ENCODE measurements at places on chromosomes 4 and X.

- DNase-seq, result no peak
These were observed 1038.0 kb downstream of the PCDH19 start for GRCh38 chrX:99371976-99372595.

DNA sequence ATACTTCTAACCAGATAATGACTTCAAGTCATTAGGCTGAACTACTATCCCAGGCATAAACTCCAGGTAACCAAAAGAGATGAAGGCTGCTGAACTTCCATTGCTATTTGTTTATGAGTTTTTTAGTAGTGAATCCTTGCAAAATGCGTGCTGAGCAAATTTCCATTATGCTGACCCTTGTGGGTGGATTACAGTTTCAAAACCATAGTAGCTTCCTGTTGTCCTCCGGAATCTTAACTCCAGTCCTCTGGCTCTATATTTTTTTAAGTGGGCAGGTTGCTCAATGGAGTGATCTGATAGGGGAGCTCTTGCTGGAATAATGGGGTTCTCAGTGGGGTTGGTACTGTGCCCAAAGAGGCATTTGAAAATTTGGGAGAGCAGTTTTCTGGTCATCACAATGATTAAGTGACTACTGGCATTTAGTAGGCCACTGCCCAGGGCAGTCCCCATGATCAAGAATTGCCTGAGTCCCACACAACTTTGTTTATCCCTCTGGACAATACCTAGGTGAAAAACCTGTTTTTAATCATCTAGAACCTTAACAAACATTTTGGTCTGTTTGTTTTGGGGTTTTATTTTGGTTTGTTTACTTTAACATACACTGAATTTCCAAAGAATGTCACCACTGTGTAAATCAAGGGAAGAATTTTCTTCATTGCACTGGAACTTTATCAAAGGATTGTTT is 302.3 kb upstream of the GATB start:
- DNase-seq, result no peak

- DNase-seq, result no peak
These were observed 51.3 kb upstream of the SPRY1 start for GRCh38 chr4:123345137-123345934.

- DNase-seq, result no peak
These were observed 186.9 kb downstream of the NR3C2 start for GRCh38 chr4:148255344-148255720.

- no peak for DNase-seq
These were observed 108.8 kb upstream of the CENPE start for GRCh38 chr4:103306870-103307375.

DNA sequence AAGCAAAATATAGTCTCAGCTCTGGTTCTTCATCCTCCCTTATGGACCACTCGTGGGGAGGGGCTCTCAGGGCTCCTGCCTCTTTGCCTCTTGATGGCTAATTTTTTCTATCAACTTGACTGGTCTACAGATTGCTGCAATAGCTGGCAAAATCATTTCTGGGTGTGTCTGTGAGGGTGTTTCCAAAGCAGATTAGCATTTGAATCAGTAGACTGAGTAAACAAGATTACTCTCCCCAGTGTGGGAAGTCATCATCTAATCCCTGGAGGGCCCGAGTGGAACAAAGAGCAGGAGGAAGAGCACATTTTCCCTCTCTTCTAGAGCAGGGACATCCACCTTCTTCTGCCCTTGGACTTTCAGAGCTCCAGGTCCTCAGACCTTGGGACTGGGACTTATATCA is 153.5 kb downstream of the STK32B start:
- no peak for DNase-seq

DNA sequence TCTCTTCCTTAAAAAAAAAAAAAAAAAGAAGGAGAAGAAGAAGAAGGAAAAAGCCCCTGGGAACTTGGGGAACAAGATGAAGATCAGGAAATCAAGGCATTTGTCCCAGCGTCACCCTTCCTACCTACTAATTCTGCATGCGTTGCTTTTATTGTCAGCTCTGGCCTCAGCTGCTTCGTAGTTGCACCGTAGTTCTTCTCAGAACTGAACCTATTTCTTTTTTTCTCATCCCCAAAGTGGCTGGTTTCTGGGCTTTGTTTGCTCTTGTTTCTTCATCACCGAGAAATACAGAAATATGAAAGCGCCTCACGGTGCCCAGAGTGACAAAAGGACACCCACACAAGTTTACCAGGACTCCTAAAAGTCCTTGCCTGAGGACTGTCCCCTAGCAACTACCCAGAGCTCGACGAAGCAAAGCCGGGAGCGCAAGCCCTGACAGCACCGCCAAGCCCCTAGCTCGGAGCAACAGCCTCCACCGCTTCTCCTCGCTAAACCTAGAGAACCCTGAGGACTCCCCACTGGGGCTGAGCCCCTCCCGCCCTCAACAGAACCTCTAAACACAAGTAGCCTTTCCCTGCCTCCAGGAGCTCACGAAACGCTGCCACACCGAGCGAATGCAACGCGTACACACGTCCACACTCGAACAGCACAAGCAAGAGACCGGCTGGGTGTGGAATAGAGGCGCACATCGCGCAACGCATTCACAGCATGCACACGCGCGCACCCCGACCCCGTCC is 710 bp downstream of the PRKG2 start:
- no peak for DNase-seq

DNA sequence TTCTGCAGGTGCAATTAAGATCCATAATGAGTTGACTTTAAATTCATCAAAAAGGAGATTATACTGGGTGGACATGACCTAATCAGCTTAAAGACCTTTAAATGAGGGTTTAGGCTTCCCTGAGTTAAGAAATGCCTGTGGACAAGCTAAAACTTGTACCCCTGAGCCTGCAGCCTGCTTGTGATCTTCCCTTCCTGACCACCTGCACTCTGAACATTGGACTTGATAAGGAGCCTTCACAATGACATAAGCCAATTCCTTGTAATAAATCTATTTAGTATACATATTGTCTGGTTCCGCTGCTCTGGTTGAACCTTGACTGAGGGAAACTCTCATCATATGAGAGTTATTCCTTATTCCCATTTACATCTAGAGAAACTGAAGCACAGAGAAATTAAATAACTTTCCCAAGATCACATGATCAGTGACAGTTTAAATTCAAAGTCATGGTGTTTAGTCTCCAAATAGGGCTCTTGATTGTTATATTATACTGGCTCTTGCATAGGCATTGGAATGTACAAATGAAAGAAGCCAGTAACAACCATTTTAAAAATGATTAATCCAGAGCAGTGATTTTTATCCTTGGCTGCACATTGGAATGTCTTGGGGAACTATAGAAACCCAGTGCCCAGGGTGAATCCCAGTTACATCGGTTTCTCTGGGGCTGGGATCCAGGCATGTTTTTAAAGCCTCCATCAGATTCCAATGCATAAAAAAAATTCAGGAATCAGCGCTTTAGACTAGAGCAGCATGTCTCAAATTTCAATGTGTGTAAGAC is 136.1 kb downstream of the MSL3 start:
- no peak for DNase-seq

DNA sequence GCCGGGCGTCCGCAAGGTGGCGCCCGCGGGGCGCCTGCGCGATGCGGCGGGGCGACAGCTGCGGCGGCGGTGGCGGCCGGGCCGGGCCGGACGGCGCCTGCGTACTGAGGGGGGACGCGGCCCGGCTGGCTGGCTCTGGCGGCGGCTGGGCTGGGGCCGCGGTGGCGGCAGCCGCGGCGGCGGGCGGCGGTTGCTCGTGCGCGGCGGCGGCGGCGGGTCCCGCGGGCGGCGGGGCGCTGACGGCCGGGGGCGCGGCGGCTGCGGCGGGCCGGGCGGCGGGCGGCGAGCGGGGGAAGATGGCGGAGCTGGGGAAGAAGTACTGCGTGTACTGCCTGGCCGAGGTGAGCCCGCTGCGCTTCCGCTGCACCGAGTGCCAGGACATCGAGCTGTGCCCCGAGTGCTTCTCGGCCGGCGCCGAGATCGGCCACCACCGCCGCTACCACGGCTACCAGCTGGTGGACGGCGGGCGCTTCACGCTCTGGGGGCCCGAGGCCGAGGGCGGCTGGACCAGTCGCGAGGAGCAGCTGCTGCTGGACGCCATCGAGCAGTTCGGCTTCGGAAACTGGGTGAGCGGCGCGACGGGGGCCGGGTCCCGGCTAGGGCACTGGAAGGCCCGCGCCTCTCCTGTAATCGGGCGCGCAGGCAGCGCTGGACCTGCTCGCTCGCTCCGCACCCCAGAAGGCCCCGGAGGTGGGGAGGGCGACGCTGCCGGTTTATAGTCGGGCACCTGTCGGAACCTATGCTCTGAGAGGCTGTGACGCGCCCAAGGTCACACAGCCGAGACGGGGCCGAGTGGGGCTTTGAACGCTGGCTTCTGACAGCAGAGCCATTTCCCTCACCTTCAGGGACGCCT is at the start of gene TADA2B:
TSS of gene TADA2B (plus strand) at position 89 of the 853 bp plus-strand sequence. CDS start at position 297, 208 bp downstream.
- DNase-seq, result peak; percentile 39

- DNase-seq, result no peak
These were observed 276.3 kb downstream of the DCTD start for GRCh38 chr4:182640932-182641331.

DNA sequence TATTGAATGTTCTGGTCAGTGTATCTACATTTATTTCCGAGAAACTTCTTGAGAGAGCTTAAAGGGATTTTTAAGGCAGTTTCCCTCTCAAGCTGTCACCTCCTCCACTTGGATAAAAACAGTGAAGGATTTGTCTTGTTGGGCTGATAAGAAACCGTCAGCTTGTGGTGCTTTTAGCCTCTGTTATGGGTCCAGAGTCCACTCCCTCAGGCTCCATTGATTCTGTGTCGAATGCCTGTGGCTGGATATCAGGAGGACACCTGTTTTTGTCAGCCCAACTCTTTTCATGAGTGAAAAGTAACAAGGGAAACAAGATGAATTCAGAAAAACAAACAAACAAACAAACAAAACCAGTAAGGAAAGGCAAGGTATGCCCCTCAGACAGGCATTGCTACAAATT is 12.4 kb downstream of the CLCN4 start:
- DNase-seq, result no peak
